NCI-H146 (cell line): ENCODE measurements at places on chromosomes 4 and X.

DNA sequence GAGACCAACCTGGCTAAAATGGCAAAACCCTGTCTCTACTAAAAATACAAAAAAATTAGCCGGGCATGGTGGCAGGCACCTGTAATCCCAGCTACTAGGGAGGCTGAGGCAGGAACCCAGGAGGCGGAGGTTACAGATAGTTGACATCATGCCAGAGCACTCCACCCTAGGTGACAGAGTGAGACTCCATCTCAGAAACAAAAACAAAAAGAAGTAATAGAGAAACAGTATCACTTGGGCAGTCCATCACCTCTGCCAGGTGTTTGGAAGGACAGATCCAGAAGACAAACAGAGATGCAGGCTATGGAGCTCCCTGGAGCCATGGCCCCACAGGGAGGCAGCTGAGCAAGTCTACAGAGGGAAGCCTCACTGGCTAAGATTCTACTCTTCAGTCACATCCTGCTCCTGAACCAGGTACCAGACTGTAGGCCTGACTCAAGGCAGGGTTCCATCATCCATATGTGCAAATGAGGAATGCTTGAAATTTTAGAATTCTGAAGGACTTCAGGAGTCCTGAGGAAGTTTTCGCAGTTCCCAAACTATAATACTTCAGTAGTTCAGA, 81.4 kb upstream of the CPEB2 start:
- DNase-seq: no peak

DNA sequence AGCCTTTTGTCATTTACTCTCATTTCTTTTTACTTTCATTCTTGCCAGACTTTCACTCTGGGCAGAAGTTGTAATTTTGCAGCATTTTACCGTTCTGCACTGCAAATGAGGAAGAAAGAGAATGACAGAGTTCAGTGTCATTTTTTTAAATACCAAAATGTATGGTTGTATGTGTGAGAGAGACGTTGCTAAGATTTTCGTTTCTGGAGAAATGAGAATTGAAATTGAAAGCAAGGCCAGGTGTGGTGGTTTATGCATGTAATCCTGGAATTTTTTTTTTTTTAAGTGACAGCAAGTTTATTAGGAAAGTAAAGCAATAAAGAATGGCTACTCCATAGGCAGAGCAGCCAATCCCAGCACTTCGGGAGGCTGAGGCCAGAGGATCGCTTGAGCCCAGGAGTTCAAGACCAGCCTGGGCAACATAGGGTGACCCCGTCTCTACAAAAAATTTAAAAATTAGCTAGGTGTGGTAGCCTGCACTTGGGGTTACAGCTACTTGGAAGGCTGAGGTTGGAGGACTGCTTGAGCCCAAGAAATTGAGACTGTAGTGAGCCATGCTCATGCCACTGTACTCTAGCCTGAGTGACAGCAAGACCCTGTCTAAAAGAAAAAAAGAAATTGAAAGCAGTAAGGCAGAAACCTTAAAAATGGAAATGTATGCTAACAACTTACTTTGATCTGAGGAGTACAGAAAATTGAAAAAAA, 12.9 kb downstream of the DCK start:
- DNase-seq: no peak

DNA sequence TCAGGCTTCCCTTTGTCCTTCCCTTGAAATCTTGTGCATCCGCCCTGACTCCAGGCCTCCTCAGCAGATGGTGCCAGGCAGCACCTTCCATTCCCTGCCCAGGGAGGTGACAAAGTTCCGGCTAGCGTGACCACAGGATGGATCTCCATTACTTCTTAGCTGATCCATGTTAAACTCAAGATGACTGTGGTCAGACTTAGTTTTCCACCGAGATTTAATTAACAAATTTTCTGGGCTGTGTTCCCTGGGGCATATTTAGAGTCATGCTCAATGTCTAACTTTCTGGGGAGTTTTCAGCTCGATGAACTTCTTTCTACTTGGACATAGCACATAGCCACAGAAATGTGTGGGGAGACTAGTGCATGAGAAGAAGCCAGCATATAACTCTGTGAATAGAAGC, 215.1 kb upstream of the SFRP2 start:
- DNase-seq: no peak

DNA sequence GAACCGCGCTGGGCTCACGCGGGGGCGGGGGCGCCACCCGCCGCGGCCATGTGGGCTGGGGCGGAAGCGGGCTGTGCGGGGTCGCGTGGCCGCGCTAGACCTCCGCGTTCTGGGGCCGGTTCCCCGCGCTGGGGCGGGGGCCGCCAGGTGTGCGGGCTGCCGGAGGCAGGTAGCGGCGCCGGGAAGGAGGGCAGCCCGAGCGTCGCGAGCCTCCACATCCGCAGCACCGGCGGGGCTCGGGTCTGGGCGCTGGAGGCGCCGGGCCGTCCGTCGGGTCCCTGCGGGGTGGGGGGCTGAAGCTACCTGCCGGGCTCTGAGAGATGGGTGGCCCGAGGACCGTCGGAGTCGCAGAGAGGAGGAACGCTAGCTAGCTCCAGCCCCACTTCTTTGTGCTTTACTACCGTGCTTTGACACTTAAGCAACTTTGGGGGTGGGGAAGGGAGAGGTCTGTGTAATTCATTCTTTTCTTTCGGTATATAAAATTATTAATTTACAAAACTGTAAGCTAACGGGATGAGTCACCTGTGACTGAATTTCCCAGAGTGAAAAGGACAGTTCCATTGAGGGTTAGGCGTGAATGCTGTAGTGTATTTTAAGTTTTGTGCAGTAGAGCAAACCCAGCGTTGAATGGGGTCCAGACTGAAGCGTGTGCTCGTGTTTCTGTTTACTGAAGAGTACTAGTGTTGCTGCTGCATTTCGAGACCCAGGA, 689 bp downstream of the METAP1 start:
- peak; percentile 34 for DNase-seq

- peak; percentile 18 for DNase-seq
Measured at GRCh38 chrX:112819813-112820212, 20.8 kb downstream of the AMOT start.

DNA sequence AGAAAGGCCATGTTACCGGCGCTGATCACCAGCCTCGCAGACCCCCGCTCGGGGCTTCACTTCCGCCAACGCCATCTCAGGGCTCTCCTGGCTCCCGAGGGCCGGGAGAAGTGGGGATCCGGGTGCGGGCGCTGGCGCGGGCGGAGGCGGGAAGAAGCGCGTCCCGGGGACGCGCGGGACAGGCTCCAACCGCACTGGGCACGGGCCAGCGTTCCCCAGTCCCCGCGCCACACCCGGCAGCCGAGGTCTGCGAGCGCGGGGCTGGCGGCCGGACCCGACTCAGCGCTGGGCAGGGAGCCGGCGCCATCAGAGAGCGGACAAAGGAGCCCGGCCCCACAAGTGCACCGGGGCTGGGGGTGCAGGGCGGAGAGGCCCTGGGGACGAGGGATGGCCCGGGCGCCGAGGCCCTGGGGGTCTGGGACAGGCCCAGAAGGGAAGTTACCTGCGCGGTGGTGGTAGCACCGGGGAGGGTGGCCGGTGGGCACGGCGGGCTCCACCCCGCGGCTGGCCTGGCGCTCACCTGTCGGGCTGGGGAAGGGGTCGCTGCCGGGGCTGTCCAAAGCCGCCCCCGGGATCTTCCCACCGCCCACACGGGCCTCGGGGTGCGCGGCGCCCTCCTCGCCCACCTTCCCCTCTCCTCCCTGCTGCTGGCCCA, 449 bp downstream of the CTPS2 start:
- DNase-seq: peak; percentile 35

GRCh38 chr4:2888886-2889285, 45.2 kb downstream of the ADD1 start:
- no peak for DNase-seq

- no peak for DNase-seq
Measured at GRCh38 chr4:86974551-86974994, 39.8 kb downstream of the AFF1 start.

GRCh38 chr4:80253510-80253909, 13.0 kb upstream of the FGF5 start:
- no peak for DNase-seq

- DNase-seq: no peak
Measured at GRCh38 chr4:54767376-54767775, 109.6 kb downstream of the KIT start.

- DNase-seq: no peak
Measured at GRCh38 chrX:7351926-7352325, 204.0 kb upstream of the PUDP start.

DNA sequence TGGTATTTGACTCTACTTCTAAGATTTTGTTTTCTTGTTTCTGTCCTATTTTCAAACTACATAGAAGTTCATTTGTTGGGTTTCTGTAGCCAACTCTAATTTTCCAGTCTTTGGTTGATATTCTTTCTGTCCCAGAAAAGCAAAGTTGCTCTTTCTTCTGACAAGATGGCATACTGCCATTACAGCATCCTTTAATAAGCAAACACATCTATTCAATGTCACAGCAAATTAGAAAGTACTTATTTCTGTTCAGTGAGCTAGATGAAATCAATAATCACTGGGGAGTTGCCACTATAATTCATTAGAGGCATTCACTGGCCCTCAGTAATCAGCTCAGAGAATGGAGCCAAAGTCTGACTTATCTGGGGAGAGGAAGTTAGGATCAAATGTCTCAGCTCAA, 1258.0 kb upstream of the IGFBP7 start:
- DNase-seq: peak; percentile 78

GRCh38 chrX:152991123-152991522, 2.8 kb downstream of the PNMA5 start:
- DNase-seq: no peak

- no peak for DNase-seq
Measured at GRCh38 chrX:63913719-63914118, 128.7 kb upstream of the ARHGEF9 start.

DNA sequence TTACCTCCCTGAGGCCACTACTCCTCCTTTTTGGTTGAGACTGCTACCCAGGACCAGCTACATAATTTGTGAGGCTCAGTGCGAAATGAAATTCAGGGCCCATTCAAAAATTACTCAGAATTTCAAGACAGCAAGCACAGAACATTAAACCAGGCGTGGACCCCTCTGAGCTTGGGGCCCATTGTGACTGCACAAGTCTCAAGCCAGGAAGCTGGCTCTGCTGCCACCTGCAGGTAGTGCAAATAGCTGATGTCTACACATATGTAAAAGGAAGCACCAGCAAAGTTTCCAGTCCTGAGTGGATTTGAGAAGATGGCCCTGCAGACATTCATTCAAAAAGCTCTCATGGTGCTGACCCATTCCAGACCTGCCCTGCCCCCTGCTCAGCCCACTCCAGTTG, 213.4 kb upstream of the LNX1 start:
- peak; percentile 84 for DNase-seq

DNA sequence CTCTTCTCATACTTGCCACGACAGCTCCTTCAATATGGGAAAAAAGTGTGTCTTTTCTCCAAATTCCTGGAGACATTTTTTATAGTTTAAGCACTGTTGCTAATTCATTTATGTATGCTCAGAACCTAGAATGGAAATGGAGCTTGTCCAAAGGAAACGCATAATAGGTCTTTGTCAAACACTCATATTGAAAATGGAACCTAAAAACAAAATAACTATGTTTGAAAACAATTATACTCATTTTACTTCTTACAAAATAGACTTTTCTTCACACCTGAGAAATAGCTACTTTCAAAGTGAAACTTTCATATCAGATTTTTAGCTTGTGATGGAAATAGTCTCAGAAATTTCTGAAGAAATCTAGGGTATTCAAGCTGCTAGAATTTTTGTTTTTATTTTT, 529.7 kb upstream of the BOD1L1 start:
- DNase-seq: no peak

DNA sequence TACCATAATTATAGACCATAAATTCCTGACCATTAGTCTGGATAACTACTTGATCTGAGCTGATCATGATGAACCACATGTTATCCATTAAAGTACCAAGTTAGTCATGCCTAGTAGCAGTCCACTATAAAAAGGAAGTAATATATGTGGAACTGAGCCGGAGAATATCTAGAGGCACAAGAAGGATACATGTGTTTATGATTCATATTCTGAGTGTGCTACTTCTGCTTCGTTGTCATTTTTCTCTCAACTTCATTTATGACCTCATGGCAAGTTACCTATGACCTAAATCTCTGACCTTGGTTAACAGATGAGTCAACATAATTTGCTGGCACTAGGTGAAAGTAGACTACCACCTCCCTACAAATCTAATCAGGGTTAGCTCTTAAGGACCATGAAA, 56.5 kb upstream of the ANKRD17 start:
- no peak for DNase-seq

DNA sequence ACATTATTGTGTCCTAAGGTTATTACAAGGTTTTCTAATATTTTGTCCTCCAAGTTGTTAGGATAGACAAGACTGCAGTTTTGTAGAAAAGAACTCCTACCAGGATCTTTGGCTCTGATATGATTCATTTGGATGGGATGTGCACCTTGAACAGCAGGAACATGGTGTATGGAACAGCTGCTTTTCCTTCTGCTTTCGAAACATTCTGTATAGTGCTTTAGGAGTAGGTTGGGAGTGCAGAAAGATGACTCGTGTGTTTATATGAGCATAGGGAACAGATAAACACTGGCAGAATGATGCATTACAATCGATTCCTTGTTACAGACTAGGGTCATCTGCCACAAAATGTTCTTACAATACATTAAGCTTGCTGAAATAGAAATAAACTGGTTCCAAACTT, 790.1 kb downstream of the DMD start:
- DNase-seq: no peak

- DNase-seq: no peak
Measured at GRCh38 chrX:97039363-97040029, 155.8 kb downstream of the RPA4 start.

DNA sequence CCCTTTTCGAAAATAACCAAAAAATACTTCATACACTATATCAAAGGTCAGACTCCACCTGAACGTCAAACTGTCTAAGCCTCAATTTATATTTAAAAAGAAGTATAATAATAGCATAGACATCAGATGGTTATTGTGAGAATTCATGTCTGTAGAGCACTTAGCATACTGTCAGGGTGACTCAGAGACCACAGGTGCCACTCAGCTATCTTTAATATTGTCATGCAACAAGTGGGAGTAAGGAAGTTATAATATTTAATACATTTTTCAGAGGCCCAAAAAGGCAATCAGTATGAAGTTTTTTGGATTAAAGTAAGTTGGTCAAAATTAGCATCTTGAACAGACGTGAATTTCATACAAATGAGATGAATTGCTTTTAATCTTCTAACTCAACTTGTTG, 93.3 kb downstream of the PHOX2B start:
- no peak for DNase-seq

DNA sequence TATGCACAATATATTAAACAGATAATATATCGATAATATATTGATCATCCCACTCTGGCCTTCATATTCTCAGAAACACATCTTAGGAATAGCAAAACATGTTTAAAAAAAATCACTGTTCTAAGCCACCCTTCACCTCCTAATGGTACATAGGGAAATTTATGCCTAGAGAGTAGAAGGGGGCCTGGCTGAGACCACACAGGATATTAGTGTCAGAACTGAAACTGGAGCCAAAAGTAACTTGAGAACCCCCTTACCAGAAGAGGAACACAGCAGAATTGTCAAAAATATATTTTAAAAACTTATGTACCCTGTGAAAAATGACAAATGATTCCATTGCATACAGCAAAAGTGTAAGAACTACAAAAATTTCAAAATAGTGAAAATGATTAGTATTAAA, 173.1 kb downstream of the VSIG4 start:
- no peak for DNase-seq

GRCh38 chr4:139191373-139191772, 14.4 kb upstream of the ELF2 start:
- no peak for DNase-seq
